ENCODE measurements at places on chromosomes 5 and 9.

- DNase-seq, result peak; percentile 92
These were observed at the start of gene TRIM52 for GRCh38 chr5:181260720-181261319. Gene TRIM52 (minus strand): TSS chr5:181261143. CDS start chr5:181260813, 330 bp downstream.

GRCh38 chr9:117704597-117704996, 394 bp downstream of the TLR4 start:
- no peak for DNase-seq

DNA sequence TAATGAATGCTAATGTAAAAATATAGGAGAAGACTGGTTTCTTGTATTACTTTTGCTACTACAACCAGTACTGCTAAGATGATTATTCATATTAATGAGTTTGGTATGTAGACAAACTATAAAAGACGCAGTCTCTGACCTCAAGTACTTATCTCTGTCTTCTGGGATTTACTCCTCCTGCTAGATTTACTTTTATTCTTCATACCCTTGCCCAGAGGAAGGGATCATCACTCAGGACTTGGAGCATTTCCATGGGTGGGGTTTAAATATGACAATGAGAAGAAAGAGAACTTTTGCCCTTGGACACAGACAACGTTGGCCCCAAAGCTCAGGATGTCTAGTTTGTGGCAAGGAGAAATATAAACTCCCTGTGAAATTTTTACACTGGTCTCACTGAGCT, 126.1 kb downstream of the BNC2 start:
- DNase-seq, result no peak

DNA sequence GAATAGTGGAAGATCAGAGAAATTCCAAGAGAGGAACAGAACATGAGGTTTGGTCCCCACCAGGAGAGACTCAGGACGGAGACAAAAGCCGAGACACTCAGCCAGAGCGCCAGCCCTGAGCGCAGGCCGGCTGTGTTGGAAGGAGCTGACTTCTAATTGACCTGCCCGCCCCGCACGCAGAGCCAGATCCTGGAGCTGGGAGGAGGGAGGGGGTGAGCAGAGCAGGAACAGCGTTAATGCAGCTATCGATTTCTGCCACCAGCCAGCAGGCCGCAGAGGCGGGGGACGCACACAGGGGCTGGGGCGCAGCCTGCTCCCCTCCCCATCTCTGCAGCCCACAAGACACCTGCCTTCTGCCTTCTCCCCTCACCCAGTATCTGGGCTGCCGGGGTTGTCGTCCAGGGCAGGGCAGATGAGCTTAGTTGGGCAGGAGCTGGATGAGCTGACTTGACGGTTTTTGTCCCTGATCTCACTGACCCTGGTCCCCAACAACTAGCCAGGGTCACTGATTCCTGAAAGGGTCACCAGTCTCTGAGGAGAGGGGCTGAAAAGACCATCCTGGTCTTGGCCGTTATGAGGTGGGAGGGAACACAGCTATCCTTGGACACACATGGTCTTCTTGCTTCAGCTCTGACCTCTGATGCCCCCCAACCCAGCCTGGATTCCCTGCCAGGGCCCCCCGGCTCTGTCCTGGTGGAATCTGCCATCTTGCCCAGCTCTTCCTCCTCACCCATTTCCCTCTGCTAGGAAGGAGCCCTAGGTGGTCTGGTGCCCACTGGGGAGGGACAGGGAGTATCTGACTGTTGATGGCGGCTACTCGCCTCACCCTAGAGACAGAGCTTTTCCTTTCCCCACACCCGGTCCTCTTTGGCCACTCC, 29.8 kb downstream of the CXXC5 start:
- DNase-seq, result no peak

DNA sequence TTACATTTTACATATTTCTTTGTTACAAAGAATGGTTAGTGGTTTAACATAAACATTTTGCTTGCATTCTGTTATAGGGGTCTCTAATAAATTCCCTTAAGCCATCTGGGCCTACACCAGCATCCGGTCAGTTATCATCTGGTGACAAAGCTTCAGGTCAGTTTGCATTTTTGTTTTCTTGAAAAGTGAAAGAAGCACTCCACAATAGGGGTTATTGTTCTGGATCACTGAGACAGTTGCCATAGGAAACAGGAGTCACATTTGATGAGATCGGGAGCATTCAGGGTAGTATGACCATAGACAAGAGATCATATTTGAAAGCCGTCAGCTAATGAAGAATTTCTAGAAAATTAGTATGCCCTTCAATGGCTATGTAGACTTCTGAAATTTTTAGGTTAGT, 63.6 kb downstream of the NUP214 start:
- DNase-seq, result no peak

- no peak for DNase-seq
These were observed 377.1 kb downstream of the SPOCK1 start for GRCh38 chr5:137122075-137122474.

DNA sequence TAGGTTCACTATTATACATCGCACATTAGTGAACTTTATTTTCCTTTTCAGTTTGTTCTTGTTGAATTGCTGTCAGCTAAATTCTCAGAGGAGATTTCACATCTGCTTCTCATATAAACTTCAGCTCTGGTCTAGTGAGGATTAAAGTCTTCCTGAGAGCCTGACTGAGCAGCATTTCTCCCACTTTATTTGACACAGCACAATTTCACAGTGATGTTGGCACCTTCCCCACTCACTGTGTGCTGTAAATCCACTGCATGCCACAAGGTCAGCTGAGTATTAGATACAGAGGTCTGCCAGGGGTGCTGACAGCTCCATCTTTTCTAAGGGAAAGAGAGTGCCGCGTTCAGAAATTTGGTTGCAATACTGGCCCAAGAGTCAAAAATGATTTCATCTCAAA, 567.4 kb downstream of the PRR16 start:
- no peak for DNase-seq

- DNase-seq, result no peak
These were observed 11.3 kb upstream of the LHX2 start for GRCh38 chr9:124000161-124000783.

GRCh38 chr5:142254431-142254830, 70.4 kb downstream of the SPRY4 start:
- DNase-seq, result no peak

DNA sequence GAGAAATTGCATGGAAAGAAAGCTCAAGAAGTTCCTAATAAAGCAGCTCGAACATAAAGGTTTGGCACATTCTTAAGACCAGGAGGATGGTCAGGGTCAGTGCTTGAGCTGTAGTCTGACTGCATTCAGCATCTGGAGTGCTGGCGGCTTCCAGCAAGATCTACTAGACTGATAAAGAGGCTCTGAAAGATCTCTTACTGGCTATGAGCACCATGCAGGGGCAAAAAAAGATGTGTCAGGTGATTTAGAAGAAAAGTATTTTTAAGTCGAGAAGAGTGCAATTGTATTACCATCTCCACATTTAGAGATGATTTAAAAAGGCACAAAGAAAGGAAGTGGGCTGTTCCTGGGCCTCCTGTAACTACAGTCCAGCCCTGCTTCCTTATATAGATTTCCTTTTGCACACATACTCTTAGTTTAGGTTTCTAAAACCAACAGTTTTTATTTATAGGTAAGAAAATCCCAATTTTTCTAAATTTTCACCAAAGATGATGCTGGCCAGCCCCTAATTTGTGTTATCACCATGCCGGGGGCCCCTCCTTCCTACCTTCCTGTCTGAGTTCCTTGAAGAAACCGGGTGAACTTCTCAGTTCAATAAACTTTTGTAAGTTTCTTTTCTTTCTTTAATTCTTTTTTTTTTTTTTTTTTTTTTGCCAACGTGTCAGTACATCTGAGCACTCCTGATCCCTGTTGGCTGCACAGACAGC, 65.9 kb upstream of the PLPP1 start:
- no peak for DNase-seq

GRCh38 chr5:166746506-166746905, 1544.9 kb upstream of the WWC1 start:
- no peak for DNase-seq

- no peak for DNase-seq
These were observed 47.9 kb upstream of the FKTN start for GRCh38 chr9:105510024-105510423.

- no peak for DNase-seq
These were observed 15.3 kb upstream of the GRIN3A start for GRCh38 chr9:101753716-101754115.

DNA sequence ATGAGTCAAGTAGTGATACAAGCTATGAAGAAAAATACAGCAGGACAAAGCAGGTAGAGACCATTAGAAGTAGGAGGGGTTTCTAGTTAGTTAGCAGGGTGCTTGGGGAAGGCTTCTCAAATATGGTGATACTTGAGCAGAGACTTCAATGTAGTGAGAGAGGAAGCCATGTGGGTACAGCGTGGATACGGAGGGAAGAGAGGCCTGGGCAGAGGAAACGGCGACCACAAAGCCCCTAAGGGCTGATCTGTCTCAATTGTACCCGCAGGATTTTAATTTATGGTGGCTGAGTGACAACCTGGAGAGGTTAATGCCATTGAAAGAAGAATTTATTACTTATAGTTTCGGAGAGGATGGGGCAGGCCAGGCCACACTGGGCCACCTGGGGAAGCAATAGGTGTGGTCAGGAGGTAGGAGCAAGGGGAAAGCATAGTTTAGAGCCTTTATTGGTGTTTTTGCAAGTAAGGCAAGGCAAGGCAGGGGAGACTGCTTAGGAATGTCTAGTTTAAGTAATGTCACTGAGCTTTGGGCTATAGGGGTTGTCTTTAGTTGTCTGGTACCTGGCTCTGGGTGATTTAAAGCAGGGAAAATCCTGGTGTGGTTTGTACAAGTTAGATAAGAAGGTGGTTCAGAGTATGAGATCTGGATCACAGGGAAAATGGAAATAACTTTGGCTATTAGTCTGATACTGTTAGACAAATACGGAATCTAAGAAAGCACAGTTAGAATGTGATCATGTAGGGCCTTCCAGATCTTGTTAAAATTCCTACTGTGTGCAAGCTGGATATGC, 42.6 kb downstream of the GCNT4 start:
- DNase-seq, result no peak

DNA sequence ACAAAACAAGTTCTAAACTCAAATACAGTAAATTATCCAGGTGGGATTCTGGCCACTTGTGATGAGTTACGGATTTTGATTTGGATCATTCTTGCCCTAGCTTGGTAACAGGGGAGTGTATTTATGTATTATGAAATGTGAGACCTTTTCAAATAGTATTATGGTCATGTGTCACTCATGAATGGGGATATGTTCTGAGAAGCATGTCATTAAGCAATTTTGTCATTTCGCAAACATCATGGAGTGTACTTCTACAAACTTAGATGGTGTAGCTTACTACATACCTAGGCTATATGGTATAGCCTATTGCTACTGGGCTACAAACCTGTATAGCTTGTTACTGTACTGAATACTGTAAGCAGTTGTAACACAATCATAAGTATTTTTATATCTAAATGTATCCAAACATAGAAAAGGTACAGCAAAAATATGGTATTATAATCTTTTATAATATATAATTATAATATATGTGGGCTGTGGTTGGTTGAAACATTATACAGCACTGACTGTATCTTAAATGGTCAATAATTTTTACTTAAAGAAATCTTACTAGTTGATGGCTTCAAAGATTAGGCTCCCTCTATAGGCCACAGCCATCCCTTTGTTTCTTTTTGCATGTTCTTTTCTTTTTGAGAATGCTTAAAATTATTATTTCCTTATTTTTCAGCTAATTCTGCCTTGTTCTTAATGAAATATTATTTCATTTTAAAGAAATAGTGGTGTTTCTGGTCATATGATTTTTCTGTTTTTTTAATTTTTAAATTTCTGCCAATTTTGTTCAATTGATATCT, 128.4 kb downstream of the MAST4 start:
- no peak for DNase-seq

- DNase-seq, result no peak
These were observed 82.4 kb upstream of the SPATA31C2 start for GRCh38 chr9:88220652-88221051.

DNA sequence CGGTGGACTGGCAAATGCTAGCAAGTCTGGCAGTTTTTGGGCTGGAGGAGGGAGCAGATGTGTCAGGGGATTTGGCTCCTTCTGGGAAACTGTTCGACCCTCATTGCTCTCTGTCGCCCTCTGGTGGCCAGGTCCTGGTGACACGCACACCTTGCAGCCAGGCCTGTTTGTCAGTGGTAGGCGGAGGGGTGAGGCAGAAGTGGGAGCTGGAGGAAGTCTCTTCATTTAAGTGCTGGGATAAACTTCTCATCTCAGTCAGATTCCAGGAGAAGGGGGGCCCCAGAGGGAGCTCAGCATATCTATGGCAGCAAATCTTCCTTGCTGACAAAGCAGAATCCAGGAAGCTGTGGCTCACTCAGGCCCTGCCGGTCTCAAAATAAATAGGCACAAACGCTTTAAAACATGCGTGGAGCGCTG, 326.5 kb downstream of the ZSWIM6 start:
- peak; percentile 78 for DNase-seq

GRCh38 chr5:123810253-123810652, 298.3 kb downstream of the CSNK1G3 start:
- DNase-seq, result no peak

DNA sequence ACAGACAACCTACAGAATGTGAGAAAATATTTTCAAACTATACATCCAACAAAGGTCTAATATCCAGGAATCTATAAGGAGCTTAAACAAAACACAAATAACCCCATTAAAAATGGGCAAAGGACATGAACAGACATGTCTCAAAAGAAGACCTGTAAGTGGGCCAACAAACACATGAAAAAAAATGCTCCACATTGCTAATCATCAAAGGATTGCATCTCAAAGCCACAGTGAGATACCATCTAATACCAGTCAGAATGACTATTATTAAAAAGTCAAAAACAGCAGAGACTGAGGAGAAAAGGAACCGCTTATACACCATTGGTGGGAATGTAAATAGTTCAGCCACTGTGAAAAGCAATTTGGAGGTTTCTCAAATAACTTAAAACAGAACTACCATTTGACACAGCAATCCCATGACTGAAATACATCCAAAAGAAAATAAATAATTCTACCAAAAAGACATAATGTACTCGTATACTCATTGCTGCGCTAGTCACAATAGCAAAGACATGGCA, 39.1 kb upstream of the C5orf63 start:
- DNase-seq, result no peak

DNA sequence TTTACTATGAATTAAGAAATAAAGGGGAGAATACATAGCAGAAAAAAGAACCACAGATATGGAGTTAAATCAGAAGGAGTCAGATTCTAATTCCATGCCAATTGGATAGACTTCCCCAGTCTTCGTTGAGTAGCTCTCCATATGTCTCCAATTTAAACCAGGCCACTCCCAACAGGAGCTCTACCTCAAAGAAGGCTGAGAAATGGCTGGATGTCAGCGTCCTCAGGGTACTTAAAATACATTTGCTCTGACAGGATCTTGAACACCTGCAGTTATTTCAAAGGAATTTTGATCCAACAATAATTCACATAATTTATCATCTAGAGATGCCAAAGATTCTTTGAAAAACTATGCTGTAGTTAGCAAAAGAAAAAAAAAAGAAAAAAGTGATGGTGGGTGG, 133.9 kb upstream of the FBN2 start:
- no peak for DNase-seq
